Right ventricle myocardium superior (tissue), 1 donor: ENCODE measurements at places on chromosomes 11 and 22. TPM values are rescaled to one million over a fixed set of nuclear protein-coding genes. Genes with fewer than 3 reads are reported as not detected.

WNT7B gene
- total RNA-seq = not detected

CENPM gene
- 0.59 TPM for total RNA-seq

PDGFD gene
- total RNA-seq = 8.9 TPM

OVOL1 gene
- not detected for total RNA-seq

CEP57 gene
- total RNA-seq = 19.2 TPM

TBX10 gene
- 0.51 TPM for total RNA-seq

SLC1A2 gene
- total RNA-seq = 2.0 TPM

FGF19 gene
- not detected for total RNA-seq

NXPE4 gene
- total RNA-seq = not detected
